ENCODE measurements at places on chromosomes 5 and 9.

- no peak for DNase-seq
Observed at GRCh38 chr9:98867429-98868168, 60.1 kb downstream of the GALNT12 start.

- no peak for DNase-seq
Observed at GRCh38 chr5:144202072-144202471, 31.4 kb downstream of the KCTD16 start.

DNA sequence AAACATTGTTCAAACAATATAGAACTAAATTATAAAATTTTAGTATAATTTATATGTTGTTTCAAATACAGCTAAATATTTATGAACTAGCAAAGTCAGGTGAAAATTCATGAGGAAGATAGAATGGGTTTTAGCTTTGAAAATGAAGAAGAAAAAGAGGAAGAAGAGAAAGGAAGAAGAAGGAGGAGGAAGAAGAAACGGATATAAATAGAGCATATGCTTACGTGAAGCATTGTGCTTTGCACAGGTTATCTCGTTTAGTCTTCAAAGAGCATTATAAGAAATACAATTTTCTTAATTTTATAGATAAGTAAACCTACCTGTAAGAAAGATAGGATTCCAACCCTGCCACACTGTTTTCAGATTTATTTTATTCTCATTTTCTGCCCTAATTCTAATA lies 620.6 kb upstream of the DAB2 start:
- no peak for DNase-seq

- DNase-seq, result no peak
Observed at GRCh38 chr9:18826248-18826647, 206.8 kb downstream of the SAXO1 start.

- no peak for DNase-seq
Observed at GRCh38 chr9:95840074-95840473, 35.4 kb upstream of the ERCC6L2 start.

- no peak for DNase-seq
Observed at GRCh38 chr5:20102293-20102692, 114.3 kb upstream of the CDH18 start.

DNA sequence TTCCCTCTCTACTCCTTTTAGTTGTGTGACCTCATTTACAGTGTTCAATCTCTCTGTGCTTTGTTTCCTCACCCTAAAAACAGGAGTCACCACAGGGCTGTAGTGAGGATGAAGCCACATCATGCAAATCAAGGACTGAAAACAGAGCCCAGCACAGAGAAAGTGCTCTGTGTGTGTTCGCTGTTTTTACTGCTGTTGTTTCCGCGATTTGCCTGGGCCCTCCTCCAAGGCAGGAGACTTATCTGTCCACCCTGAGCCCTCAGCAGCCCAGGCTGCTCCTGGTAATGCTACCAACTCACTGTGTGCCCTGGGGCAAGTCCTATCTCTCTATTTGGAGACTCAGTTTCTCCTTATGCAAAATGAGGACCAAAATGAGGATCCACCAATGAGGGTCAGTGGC lies 87.2 kb upstream of the NEURL1B start:
- no peak for DNase-seq

Measured in right renal pelvis (tissue), 4 donors.